ENCODE measurements at places on chromosomes 6 and 20.

DNA sequence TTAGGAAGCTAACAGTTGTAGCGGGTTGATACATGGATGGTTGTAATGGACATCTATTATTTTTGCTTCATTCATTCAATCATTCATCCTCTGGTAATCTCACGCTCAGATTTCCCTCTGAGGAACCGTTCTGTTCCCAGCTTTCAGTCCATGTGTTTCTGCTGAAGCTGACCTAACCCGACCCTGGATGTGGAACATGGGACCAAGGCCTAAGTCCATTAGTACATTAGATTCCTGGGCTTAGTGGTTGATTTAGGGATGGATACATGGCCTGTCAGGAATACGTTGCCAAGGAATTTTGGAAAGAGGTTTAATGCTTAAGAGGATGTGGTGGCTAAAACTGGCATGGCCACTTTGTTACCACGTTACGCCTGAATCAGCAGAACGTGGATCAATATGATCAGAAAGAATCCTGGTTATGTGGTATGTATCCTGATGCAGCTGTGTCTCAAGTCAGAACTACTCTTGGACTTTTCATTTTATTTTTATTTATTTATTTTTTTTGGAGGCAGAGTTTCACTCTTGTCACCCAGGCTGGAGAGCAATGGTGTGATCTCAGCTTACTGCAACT, 4.1 kb upstream of the DHX35 start:
- no peak for DNase-seq

GRCh38 chr6:64225503-64225902, 589.9 kb downstream of the PHF3 start:
- no peak for DNase-seq

DNA sequence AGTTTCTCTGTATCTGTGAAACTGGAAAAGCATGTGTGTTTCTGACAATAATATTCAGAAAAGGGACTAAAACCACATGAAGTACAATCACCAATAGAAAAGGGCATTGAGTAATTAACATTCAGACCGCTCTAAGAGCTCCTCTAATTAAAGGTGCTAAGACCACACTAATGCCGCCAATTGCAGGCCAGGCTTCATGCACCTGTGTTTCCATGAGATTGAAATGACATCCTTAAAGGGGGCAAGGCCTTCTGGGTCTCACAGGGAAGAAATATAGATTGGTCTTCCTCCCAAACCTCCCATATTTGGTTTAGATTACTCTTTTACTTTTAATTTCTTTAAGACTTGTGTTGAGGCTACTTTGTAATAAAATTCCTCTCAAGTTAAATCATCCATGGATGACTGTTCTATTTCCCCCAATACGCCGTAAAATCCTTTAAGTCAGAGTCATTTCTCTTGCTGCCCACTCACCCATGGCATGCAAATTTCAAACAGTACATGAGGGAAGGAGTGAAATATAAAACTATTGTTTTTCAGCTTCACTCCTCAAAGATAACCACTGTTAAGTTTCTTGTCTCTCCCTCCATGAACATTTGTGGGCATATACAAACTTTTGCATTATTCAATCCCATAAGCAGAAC, 110.6 kb downstream of the UBE3D start:
- DNase-seq, result no peak

GRCh38 chr20:53982624-53983023, 87.8 kb downstream of the BCAS1 start:
- DNase-seq, result no peak

GRCh38 chr20:13525225-13525940, 113.3 kb downstream of the TASP1 start:
- DNase-seq, result no peak

DNA sequence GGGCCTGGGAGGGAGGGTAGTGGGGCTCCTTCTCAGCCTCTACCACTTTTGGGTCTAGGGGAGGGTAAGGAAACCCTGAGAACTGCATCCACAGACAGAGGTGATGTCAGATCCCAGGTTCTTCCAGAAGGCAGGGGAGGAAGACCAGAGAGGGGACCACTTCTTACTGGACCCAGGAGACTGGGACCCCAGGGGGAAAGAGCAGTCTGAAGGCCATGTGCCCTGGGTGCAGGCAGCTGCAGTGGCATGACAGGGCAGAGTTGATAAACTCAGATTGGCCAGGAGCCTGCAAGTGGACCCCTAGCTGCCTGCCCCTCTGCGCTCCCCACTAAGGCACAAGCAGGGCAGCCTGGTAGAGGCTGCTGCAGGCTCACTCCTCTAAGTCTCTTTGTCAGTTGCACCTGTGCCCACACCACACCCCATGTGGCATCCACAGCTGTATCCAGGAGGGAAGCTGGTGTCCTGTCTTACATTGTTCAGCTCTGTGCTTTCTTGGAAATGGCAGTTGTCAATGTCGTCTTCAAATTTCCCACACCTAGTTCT, 2.7 kb downstream of the CST9L start:
- DNase-seq, result no peak

DNA sequence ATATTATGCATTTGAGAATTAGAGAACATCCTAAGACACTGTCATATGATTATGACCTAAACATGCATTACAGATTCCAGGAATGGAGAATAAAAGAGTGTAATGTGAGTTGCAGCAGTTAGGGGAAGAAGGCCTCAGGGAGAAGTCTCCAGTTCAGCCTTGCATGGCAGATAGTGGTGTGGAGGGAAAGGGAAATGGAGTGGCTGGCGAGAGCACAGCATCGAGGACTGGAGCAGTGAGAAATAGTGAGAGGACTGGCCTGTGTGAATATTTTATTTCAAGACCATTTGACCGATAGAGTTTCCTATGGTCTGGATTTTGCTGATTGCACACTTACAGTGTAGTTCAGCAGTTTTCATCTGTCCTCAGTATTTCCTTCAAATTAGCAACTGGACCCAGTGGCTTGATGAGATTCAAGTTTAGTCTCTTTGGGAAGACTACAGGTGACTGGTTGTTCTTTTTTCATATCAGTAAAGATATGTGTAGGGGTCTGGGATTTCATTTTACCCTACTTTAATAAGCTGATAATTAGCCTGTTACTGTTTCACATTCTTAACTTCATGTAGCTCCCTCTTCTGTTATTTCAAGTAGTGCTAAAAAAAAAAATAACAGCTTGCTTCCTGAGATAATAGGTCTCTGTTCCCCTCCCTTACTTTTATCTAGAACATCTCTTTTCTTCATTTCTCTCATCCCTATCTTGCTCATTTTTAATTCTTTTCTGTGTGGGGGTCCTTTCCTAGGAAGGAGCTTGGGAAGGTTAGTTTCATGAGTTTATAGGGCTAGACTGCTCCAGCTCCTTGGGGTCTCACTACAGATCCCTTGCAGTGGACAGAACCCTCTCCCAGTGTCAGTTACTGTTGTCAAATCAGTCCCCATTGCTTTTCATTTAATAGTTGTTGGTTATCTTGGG, 27.9 kb downstream of the BLTP3A start:
- DNase-seq, result no peak

GRCh38 chr6:74087899-74088298, 391.9 kb downstream of the CD109 start:
- DNase-seq, result no peak

DNA sequence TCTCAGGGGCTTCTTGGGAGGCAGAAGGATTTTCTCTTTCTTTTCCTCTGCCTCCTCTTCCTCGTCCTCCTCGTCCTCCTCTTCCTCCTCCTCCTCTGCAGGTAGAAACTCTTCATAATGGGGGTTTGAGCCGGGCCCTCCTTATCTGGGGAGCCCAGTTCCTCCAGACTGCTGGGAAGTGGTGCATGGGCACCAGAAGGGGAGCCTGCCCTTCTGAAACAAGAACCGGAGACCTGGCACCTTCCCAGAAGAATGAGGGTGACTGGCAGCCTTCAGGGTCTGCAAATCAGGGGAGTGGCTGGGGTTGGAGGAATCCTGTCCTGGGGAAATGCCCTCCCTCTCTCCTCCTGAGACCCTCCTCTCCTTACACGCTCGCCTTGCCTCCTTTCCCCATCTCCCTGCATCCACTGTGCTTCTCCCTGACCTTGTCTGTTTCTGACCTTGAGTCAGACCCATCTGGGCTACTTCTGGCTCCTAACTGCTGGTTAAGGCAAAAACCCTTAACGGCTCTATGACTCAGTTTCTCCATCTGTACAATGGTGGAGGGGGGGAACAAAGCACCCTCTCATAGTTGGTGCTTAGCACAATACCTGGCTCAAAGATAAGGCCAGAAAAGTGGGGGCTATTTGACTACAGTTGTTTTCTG, 1.7 kb downstream of the TULP1 start:
- DNase-seq, result no peak

GRCh38 chr6:153090241-153090930, 40.7 kb downstream of the RGS17 start:
- no peak for DNase-seq

DNA sequence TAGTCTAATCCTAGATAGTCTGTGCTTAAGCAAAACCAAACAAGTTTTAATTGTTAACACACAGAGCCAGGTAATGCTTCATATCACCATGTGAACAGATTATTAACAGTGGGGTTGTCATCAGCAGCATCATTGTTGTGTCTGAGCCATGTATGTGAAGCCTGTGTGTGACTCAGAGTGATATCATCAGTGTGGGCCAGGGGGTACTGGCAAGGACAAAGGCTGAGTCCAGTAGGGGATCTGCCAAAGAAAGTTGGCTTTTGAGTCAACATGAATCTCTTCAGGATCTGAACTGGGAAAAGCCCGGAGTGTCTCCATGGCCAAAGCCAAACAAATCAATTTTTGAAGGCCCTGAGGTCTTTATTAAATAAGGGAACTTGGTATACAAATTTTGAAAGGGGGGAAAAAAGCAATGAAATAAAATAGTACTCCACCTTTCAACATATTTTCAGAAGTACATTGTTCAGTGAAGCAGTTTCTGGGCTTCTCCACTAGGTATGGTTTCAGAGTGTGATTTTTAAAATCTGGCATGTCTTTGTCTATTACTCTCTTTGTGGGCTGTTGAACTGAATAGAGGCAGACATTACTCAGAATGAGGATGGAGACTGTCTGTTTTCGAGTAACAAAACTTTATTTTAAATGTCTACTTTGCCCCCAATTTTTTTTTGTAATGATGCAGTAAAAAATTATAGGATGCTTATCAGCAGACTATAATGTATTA, 444.2 kb upstream of the JAG1 start:
- DNase-seq, result no peak

DNA sequence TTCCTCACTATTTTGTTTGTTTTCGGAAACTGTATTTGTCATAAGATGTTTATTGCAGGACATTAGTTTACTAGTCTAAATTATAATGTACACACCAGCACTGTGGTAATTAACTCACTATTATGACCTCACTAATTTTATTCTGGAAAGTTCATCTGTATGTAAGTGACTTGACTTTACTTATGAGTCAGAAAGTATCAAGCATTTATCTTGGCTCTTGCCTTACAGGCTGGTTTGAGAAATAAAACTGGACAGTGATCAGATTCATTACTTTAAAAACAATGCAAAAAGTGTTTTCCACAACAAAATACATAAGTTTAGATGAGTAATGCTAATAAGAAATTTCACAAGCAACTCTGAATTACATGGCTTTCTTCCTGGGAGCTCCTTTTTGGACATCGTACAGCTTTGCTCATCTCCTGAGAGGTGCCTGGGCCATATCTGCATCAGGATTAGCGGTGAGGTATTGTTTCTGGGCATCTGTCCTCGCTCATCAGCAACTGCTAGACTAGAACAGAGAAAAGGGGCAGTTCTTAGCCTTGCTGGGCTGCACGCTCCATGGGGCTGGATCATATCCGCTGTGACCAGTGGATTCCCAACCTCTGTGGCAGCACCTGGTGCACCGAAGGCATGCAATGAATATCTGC, 179.8 kb downstream of the SOD2 start:
- DNase-seq, result no peak

- DNase-seq, result no peak
Observed at GRCh38 chr20:3158968-3159431, 665 bp downstream of the FASTKD5 start.

GRCh38 chr6:122069932-122070331, 329.5 kb upstream of the HSF2 start:
- DNase-seq, result no peak

DNA sequence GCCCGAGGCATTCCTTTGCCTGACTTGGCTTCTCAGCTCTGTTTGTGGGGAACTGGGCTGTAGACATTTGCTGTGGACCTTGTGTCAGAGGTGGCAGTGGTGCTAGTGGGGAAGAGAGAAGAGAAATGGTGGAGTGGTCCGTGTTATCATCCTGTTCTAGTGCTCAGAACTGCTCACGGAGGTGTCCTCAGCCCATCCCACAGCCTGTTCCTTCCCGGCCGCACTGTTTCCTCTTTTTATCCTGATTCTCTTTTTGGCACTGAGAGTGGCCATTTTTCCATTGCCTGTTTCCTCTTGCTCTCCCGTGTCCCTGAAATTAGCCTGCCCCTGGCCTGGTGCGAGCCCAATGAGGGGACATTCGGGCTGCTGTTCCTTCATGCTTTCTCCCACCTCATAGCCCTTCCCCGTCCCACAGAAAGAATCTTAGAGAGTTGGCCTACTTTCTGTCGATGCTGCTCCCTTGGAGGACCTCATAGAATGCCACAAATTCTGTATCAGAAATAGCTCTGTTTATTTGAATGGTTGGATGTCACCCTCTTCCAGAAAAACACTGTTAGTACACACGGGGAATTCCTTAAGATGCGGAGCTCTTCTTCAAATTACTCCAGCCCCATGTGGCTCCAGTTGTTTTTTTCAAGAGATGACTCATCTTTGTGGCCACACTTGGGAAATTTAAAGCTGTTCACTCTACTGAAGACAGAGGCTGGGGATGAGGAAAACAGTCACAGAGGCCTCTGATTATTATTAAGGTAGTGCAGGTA, 26.1 kb downstream of the FARS2 start:
- DNase-seq, result no peak

- no peak for DNase-seq
Observed at GRCh38 chr20:15917283-15917682, 656.0 kb downstream of the KIF16B start.

DNA sequence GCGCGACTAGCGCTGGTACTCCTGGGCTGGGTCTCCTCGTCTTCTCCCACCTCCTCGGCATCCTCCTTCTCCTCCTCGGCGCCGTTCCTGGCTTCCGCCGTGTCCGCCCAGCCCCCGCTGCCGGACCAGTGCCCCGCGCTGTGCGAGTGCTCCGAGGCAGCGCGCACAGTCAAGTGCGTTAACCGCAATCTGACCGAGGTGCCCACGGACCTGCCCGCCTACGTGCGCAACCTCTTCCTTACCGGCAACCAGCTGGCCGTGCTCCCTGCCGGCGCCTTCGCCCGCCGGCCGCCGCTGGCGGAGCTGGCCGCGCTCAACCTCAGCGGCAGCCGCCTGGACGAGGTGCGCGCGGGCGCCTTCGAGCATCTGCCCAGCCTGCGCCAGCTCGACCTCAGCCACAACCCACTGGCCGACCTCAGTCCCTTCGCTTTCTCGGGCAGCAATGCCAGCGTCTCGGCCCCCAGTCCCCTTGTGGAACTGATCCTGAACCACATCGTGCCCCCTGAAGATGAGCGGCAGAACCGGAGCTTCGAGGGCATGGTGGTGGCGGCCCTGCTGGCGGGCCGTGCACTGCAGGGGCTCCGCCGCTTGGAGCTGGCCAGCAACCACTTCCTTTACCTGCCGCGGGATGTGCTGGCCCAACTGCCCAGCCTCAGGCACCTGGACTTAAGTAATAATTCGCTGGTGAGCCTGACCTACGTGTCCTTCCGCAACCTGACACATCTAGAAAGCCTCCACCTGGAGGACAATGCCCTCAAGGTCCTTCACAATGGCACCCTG, 1.6 kb downstream of the TPBG start:
- DNase-seq, result peak; percentile 22

All from heart left ventricle (tissue), 16 donors.